Motor neuron (in vitro differentiated cells): ENCODE measurements at places on chromosomes 11 and 22.
A peak's percentile ranks its signal among the peaks of the same experiment; 100 is the strongest.

GRCh38 chr11:68026391-68027105 lies 3.9 kb upstream of the NDUFS8 start:
- ATAC-seq, result no peak

- no peak for ATAC-seq
Observed at GRCh38 chr22:24981656-24982055, 29.1 kb downstream of the KIAA1671 start.

DNA sequence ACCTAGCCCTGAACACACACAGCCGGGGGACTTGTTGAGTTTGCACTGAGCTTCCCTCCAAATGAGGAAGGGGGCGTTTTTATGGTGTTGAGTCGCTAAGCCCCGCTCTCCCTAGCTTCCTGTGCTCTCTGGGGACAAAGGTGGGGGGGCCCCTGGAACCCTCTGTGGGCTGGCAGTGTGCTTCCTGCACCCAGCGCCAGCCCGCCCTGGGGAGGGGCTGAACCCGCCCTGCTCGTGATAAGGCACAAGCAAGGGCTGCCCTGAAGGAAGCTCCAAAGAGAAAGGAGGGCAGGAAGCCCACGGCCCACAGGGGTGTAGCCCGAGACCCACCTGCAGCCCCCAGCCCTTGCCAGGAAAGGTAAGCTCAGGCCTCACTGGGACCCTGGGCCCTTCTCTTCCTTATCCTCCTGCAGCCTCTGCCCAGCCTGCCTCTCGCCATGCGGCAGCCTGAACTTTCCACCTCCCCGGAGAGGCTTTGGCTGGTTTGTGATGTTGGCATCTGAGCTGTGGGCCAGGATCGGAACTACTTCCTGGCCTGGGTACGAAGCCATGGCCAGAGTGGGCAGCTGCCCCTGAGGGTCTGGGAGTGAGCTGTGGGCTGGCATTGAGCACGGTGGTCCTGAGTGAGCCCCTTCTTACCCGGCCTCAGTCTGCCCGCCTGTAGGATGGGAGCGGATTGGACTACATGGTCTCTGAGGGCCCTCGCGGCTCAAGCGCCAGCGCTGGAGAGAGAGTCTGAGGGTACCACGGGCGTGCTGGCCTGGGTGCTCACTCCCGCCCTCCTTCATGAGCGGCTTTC lies at the start of gene FERMT3:
Gene FERMT3 (plus strand): TSS at position 265 of the 799 bp plus-strand sequence. CDS start 644 bp downstream, outside the sequence.
- no peak for ATAC-seq

DNA sequence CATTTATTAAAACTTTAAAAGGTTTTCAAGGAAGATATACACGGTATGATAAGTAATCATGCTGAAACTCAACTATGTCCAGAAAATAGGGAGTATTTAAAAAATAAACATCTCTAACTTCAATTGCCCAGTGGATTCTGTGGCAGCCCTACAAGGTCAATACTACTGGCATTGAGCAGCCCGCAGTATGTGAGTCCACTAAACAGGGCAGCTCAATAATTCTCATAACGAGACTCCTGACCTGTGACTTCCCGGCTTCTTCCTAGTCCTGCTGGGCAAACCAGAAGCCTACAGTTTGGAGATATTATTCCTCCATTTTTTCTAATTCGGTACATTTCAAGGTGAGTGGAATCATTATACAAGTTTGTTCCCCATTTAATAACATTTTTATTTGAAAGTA lies 580.5 kb upstream of the CCDC90B start:
- no peak for ATAC-seq

DNA sequence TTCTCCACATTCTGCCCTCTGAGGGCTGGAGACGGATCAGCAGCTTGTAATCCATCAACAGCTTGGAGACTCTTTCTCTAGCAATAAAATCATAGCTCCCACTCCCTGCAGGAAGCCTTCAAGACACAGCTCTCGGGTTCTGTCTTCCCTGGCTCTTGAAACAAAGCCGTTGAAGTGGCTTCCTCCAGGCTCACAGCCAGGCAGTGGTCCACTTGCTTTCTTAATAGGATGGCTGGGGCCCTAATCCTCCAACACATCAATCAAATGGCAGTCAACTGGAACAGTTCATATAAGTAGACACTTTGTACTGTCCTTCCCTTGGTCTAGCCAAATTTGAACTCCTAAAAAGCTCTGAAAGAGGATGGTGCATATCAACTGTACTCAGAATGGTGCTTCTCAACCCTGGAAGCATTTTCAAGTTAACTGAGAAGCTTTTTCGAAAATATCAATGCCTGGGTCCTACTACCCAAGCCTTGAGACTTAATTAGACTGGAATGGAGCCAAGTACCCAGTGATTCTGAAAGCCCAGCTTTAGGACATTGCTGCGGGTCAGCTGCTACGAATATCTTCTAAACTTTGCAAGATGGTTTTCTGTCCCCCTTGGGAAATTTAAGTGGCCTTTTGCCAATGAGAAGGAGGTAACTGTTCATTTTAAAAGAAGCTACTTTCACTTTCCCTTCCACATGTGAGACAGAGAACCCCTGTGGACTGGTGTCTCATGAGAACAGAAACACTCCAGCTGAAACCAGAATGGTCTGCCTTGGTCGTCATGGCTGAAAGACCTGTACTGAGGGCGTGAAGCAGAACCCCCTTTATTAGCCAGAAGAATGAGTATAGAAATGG lies 74.7 kb downstream of the SC5D start:
- peak; percentile 86 for ATAC-seq

- ATAC-seq, result peak; percentile 20
Observed at GRCh38 chr22:46002757-46003270, 25.9 kb upstream of the WNT7B start.

DNA sequence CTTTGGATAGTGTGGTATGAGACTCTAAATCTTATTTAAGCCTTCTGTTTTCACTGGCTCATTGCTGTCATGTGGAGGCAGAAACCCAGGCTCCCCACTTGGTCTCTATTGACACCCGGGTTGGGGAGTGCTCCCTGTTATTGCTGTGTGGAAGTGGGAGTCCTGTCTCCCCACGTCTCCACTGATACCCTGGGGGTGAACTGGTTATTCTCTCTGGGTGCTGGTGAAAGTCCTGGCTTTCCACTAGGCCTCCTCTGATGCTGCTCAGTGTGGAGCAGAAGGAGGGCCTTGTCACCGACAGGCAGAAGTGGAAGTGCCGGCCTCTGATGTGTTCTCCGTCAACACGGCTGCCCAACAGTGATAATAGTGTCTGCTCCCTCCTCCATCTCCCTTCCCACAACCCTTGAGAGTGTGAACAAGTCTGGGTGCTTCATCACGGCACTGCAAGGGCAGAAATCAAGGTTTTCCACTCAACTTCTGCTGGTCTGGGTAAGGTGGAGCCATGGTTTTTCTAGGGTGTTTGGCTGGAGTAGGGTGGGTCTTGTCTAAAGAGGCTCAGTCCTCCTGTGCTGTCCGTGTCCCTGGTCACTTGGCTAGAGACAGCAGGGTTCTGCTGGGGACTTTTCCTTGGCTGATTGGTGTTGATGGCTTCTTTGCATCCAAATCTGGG lies 240.7 kb upstream of the B3GAT1 start:
- no peak for ATAC-seq

DNA sequence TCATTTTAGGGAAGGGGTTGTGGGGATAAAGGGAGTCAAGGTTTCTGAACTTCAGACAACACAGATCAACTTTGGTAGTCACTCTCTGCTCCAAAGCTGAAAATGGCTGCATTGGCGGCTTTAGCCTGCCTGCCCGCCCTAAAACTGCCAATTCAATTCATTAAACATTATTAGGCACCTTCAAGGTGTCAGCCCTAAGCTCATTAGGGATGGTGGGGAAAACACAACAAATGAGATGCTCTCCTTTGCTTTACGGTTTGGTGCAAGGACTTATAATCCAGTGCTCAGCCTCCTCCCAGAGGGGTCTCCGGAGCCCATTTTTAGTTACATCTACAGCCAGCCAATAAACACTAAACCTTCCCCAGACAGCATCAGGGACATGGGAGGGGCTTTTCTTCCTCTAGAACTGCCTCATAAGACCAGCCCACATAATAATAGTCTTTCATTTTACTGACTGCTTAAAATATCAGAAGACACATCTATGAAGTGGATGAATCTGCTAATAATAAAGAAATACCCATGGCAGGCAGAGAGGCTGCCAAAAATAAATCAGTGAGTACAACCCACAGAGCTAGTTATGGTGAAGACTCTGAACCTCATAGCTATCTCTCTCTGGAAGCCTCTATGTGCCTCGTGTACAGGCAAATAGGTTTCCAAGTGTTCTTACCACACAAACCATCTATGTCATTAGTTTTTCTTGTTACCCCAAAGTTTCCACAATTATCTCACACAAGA lies 102.8 kb upstream of the NCAM1 start:
- ATAC-seq, result no peak

DNA sequence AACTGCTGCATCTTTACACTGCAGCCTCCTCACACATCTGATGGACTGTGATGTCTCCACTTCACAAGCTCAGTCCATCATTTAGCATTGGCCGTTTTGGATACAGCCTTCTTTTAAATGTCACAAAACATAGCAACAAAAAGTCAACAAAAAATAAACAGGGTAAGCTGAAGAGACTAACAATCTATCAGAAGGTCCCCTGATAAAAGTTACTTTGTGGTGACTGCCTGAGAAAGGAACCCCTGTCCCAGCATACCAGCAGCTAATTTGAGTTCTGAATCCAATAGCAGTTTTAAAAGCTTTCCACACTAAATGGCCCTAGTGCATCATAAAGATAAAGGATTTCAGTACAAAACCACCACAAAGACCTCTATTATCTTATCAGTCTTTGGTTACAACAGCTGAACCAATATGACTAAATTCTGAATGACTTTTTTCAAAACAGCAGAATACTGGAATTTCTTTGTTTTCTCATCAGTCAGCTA lies 162.4 kb downstream of the SOX6 start:
- ATAC-seq, result no peak

GRCh38 chr11:33147559-33147958 lies 13.7 kb downstream of the CSTF3 start:
- no peak for ATAC-seq

DNA sequence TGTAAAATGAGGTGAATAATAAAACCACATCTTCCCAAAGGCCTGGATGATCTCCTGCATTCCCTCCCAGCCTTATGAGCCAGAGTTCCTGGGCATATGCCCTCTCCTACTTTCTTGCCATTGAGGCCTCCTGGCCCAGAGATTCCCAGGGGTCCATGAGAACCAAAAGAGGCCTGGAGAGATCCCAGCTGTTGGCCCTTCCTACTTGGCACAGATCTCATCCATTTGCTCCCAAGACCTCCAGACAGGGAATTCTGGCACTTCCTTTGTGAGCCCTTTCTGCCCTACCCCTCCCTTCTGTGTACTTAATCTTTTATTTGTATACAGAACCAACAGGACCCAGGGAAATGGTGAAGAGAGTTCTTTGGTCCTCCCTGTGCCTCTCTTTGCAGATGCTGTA lies 21.4 kb downstream of the POU2F3 start:
- ATAC-seq, result no peak

DNA sequence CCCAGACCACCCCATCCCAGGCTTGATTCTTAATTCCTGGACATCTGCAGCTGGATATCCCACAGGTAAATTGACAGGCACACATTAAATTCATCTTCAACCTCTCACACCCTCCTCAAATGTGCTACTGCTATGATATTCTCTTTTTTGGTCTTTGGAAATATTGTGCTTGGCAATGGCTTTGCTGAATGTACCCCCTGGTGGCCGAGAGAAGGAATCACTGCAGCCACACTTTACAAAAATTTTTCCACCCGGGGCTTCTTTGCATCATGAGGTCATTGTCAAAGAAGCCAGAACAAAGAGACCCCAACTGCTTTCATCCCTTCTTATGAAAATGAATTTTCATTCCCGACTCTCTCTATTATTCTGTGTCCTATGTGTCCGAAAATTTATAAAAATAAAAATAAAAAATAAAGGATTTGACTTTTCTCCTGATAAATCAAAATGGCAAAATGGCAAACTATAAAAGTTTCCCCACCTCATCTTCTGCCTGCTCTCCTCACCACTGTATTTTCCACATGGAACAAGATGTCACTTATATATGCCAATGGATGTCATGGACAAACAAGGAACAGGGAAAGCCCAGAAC lies 15.0 kb upstream of the CYB5R2 start:
- ATAC-seq, result no peak

DNA sequence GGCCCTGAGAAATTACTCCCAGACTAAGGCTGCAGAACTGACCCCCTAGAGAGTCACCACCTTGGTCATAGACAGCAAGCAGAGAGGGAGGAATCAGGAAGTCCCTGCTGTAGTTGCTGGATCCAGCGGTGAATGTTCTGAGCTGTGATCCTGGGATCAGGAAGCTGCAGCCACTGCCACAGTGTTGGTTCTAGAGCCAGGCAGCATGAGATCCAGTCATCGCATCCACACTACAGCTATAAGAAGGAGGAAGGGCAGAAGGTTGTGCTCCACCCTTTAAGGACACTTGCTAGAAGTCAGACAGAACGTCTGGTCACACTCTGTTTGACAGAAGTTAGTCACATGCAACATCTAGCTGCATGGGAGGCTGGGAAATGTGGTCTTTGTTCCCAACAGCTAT lies 104.7 kb upstream of the OR4B1 start:
- ATAC-seq, result no peak

GRCh38 chr11:6194065-6194581 lies 4.9 kb upstream of the OR52W1 start:
- no peak for ATAC-seq

DNA sequence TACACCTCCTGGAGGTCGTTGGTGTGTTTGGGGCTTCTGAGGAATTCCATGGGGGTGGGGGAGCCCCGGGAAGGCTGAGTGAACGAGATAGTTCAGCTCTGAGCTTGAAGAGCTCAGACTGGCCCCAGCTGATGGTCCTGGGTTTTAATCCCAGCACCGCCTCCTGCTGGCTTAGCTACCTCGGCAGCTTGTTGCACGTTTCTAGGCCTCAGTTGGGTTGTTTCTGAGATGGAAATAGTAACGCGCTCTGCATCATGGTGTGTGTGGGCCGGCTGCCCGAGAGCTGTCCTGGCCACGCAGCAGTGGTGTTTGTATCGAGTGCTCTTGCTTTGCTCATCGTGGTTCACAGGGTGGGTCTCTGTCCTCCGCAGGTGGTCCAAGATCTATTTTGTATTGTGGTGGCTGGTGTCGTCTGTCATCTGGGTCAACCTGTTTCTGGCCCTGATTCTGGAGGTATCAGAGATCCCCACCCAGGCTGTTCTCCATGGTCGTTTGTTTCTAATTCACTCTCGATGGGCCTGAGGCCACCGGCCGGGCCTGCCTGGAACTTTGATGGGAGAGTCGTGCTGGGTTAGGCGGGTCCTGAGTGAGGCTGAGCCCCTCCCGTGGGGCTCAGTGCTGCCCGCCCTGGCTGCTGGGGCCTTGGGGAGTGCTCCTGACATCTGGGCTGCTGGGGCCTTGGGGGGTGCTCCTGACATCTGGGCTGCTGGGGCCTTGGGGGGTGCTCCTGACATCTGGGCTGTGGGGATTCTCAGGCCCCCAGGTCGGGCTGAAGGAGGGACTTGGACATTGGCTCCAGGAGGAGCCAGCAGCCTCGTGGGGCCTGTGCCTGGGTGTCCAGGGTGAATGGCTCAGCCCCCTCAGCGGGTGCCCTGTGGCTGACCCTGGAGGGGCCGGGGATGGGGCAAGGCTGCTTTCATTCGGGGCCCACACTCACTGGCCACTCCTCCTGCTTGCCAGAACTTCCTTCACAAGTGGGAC lies 37.7 kb downstream of the TPCN2 start:
- ATAC-seq, result no peak

GRCh38 chr22:46052331-46052771 lies 75.4 kb upstream of the WNT7B start:
- no peak for ATAC-seq
